COR-L47 (cell line): ENCODE measurements at places on chromosomes 11 and 22.

GRCh38 chr11:9643751-9644150 is 20.1 kb upstream of the SWAP70 start:
- DNase-seq = no peak

- DNase-seq = no peak
Measured at GRCh38 chr11:93686812-93687211, 25.3 kb downstream of the CEP295 start.

DNA sequence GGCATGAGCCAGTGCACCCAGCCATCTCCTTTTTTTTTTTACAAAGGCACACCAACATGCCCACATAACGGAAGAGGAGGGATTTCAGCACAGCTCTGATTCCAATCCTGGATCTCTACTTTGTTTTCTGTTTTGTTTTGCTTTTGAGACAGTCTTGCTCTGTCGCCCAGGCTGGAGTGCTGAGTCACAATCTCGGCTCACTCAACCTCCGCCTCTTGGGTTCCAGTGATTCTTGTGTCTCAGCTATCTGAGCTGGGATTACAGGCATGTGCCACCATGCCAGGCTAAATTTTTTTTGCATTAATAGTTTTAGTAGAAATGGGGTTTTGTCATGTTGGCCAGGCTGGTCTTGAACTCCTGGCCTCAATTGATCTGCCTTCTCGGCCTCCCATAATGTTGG is 28.1 kb downstream of the VSTM5 start:
- DNase-seq = no peak

GRCh38 chr22:44168206-44168605 is 12.5 kb upstream of the PARVG start:
- DNase-seq = no peak

DNA sequence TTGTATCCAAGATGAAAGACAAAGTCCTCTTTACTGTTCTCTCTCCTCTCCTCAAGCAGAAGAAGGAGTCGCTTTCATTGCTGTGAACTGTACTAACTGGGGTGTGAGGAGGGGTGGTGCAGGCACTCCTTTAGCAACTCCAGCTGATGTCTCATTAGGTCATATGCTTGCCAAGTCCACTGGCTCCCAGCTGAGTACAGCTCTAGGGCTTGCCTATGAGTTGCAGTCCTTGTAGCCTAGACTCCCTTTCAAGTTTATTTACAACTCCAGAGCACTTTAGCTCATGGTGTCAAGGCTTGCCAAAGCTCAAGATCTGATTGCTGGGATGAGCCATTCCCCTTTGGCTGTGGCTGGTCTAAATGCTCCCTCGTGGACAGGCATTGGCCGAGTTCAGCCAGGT is 55.1 kb upstream of the PDGFD start:
- DNase-seq = no peak
